ENCODE measurements at places on chromosomes 7 and 10. TPM values are rescaled to one million over a fixed set of nuclear protein-coding genes. Genes with fewer than 3 reads are reported as not detected.

CXCL12 gene
- polyA plus RNA-seq, result 63.7 TPM

CPA4 gene
- not detected for polyA plus RNA-seq

HOXA5 gene
- not detected for polyA plus RNA-seq

CLDN3 gene
- 20.1 TPM for polyA plus RNA-seq

PLAU gene
- polyA plus RNA-seq, result 17.5 TPM

NRCAM gene
- 2.5 TPM for polyA plus RNA-seq

FAM25C gene
- not detected for polyA plus RNA-seq

NME8 gene
- polyA plus RNA-seq, result 1.3 TPM

DDX56 gene
- 43.9 TPM for polyA plus RNA-seq

CCDC3 gene
- polyA plus RNA-seq, result 1.9 TPM

CPN1 gene
- polyA plus RNA-seq, result not detected

TAF3 gene
- 12.3 TPM for polyA plus RNA-seq

PRSS37 gene
- 0.23 TPM for polyA plus RNA-seq

PALD1 gene
- 11.1 TPM for polyA plus RNA-seq

ADIRF gene
- polyA plus RNA-seq, result 0.66 TPM

MBL2 gene
- polyA plus RNA-seq, result not detected

CDHR1 gene
- polyA plus RNA-seq, result 3.2 TPM

MEIG1 gene
- 0.50 TPM for polyA plus RNA-seq

ACTL6B gene
- 2.5 TPM for polyA plus RNA-seq

TMEM213 gene
- 0.14 TPM for polyA plus RNA-seq

GTF2I gene
- polyA plus RNA-seq, result 184 TPM

CUBN gene
- 0.06 TPM for polyA plus RNA-seq

ARMC3 gene
- 0.17 TPM for polyA plus RNA-seq

OPALIN gene
- not detected for polyA plus RNA-seq

THNSL1 gene
- 2.6 TPM for polyA plus RNA-seq

JCAD gene
- 0.78 TPM for polyA plus RNA-seq

CRTAC1 gene
- 0.63 TPM for polyA plus RNA-seq

SPDYE16 gene
- 1.1 TPM for polyA plus RNA-seq

PAX2 gene
- polyA plus RNA-seq, result not detected

TACR2 gene
- not detected for polyA plus RNA-seq

SFRP4 gene
- not detected for polyA plus RNA-seq

OLAH gene
- polyA plus RNA-seq, result 0.12 TPM

RPEL1 gene
- 0.21 TPM for polyA plus RNA-seq

AZGP1 gene
- polyA plus RNA-seq, result not detected

PIK3AP1 gene
- polyA plus RNA-seq, result 0.65 TPM

ADAM8 gene
- polyA plus RNA-seq, result 2.1 TPM

TASOR2 gene
- 40.9 TPM for polyA plus RNA-seq

DEPP1 gene
- 0.37 TPM for polyA plus RNA-seq

CALN1 gene
- polyA plus RNA-seq, result 7.6 TPM

ANKRD1 gene
- not detected for polyA plus RNA-seq

SNX8 gene
- polyA plus RNA-seq, result 50.9 TPM

ANKRD2 gene
- polyA plus RNA-seq, result not detected

PTER gene
- polyA plus RNA-seq, result 4.9 TPM

EPO gene
- 0.97 TPM for polyA plus RNA-seq

ADK gene
- polyA plus RNA-seq, result 53.0 TPM

TAS2R3 gene
- polyA plus RNA-seq, result not detected
